ENCODE measurements at places on chromosomes 5 and 9.

- no peak for DNase-seq
Observed at GRCh38 chr5:6810641-6811405, 97.6 kb downstream of the TENT4A start.

- DNase-seq: no peak
Observed at GRCh38 chr9:126062158-126062886, 264.3 kb upstream of the MVB12B start.

DNA sequence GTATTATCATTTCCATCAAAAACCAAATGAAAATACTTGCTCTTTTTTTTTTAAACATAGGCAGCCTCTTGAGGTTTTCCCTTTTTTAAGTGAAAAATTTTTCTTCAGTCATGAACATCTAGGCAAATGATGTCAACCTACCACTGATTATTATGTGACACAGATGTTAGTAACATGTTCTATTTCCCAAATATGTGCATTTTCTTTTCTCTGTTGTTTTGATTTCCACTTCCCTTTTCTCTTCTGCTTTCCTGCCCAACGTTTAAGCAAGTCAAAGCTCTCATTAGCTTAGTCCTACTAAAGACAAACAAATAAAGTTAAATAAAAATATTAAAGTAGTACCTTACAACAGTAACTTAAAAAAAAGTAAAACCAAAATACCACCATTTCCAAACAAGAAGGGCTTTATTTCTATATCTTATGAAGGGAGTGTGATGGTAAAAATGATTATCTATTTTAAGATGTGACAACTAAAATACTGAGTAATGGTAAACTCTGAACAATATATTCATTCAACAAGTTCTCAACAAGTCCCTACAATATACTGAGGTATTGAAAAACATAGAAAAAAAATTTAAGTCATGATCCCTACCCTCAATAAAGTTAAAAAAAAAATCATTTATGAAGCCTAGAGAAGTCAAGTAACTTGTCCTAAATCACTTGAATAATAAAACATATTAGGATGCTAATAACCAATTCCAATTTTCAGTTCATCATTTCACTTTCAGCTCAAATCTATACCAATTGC lies 9.4 kb downstream of the SLC38A9 start:
- no peak for DNase-seq

GRCh38 chr9:127796852-127797370 lies 5.8 kb upstream of the FPGS start:
- DNase-seq: no peak

- DNase-seq: no peak
Observed at GRCh38 chr9:84874022-84874421, 204.5 kb downstream of the NTRK2 start.

DNA sequence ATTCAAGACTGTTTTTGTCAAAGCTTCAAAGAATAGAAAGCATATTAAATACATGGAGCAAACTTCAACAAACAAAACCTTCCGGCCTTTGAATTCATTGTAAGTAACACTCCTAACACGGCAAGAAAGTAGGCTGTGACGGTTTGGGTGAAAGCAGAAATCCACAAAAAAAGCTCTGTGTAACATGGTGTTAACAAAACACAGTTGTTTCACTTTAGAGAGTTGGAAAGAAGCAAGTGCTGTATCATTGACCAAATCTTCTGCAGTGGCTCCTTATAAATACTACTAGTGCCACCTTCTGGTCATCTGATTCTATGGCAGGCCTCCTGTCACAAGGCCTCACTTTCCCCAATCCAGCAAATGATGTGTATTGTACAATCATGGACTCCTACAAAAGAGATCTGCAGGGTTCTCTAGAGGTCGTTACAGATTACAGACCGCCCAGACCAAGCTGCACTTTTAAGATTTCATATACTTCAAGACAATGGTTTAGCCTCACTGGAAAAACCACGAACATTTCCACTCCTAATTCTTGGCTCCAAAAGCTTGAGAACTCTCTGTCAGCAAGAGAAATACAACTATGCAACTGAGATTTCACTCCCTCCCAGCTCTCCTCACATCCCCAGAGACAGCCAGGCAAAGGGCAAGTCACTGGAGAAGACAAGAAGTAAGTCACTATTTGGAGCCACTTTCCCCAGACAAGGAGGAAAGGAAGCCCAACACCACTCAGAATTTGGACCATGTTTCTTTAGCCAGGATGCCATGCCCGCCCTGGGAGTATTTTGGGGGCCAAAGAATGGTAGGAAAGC lies 196.2 kb downstream of the DTWD2 start:
- peak; percentile 42 for DNase-seq

- DNase-seq: no peak
Observed at GRCh38 chr9:110640736-110641135, 27.9 kb upstream of the MUSK start.

DNA sequence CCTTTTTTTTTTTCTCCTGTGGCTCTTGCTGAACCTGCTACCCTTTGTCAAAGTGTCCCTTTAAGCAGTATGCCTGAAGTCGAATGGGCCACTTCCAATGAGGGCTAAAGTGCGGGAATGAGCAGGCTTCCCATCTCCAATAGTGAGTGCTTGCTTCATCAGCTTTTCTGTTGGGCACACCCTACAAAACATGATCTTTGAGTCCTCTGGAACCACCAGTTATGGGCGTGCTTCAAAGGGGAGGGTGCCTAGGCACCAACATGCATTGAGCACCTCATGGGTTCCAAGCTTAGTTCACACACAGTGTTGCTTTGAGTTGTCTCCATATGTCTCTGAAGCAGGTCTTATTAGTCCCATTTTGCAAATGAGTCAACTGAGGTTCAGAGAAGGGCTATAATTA lies 132.8 kb upstream of the CPEB4 start:
- no peak for DNase-seq

GRCh38 chr5:77083088-77083487 lies 4.0 kb downstream of the ZBED3 start:
- no peak for DNase-seq

GRCh38 chr5:2184026-2184366 lies 301.3 kb upstream of the IRX4 start:
- DNase-seq: no peak

DNA sequence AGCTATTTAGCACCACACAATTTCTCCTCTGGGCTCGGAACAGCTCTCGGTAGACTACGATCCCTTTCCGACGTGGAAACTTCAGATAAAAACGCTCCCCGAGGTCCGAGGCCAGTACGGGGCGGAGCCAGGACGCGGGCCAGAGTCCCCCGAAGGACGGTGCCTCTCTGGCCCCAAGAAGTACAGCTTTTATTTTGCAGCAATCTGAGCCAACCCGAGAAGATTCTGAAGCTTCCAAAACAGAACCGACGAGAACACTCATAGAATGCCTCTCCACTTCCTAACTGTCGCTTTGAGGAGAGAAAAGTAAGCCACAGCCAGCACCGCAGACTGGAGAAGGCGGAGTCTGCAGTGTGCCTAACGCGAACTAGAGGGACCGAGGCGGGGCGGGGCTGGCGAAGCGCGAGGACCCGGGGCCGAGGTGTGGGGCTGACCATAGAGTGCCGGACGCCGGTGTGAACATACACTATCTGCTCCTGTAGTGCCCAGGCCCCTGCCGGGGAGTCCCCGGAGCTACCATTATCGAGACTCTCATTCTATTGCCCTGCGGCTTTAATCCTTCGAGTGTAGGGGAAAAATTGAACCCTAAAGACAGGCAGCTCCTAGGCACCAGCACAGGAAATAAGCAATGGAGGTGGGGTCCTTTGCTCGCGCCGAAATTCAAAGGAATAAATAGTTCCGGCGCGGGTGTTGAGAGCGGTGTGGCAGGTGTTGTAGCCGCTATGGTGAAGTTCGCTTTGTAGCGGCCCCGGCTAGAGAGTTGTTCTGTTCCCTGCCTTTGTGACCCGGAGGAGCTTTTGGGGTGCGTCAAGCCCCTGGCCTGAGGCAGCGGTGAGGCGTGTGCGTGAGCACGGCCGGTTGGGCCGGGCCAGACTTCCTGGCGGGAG lies at the start of gene SMC2:
TSS of gene SMC2 (plus strand) at position 663 of the 887 bp plus-strand sequence. CDS start 1,076 bp downstream, outside the sequence.
- peak; percentile 71 for DNase-seq

- DNase-seq: no peak
Observed at GRCh38 chr5:117496801-117497200, 922.2 kb upstream of the SEMA6A start.

GRCh38 chr9:89839449-89839848 lies 234.6 kb downstream of the GADD45G start:
- no peak for DNase-seq

Measured in AG09319 (cell line).